ENCODE measurements at places on chromosomes 5 and 9. TPM values are rescaled to one million over a fixed set of nuclear protein-coding genes. Genes with fewer than 3 reads are reported as not detected.

GRCh38 chr9:98176391-98177259, 15.8 kb downstream of the CORO2A start:
- no peak for DNase-seq

- DNase-seq: no peak
These were observed 8.2 kb downstream of the ACSL6 start for GRCh38 chr5:132003170-132003744.

ANXA6 gene
- total RNA-seq: 345 TPM

FBP1 gene
- total RNA-seq: 3.5 TPM

Measured in T-cell (primary cell).